CD8-positive, alpha-beta memory T cell (primary cell): ENCODE measurements at places on chromosomes 1 and 21. TPM values are rescaled to one million over a fixed set of nuclear protein-coding genes. Genes with fewer than 3 reads are reported as not detected.

CYP4Z1 gene
- total RNA-seq, result not detected

GRCh38 chr21:37128076-37128475, 55.0 kb downstream of the TTC3 start:
- H3K27me3 ChIP-seq, result no peaks in the 10 kb centered on the region
- H3K27ac ChIP-seq, result no peak overlapping the region
- DNase-seq, result no peak
- H3K4me3 ChIP-seq, result no peak overlapping the region

- no peaks in the 10 kb centered on the region for H3K27me3 ChIP-seq
- no peaks in the 10 kb centered on the region for H3K4me1 ChIP-seq
- H3K4me3 ChIP-seq, result no peak overlapping the region
- no peak overlapping the region for H3K27ac ChIP-seq
- DNase-seq, result no peak
- no peaks in the 10 kb centered on the region for H3K36me3 ChIP-seq
Measured at GRCh38 chr1:231800108-231800507, 173.5 kb downstream of the DISC1 start.

S100A7 gene
- total RNA-seq, result not detected

LRRC53 gene
- total RNA-seq, result not detected

PHLDA3 gene
- total RNA-seq, result 18.6 TPM

RIT1 gene
- 13.7 TPM for total RNA-seq

GPR37L1 gene
- total RNA-seq, result not detected

GRCh38 chr1:63861052-63861691, 87.4 kb downstream of the ROR1 start:
- no peak overlapping the region for H3K4me3 ChIP-seq
- H3K4me1 ChIP-seq, result no peaks in the 10 kb centered on the region
- no peak overlapping the region for H3K27ac ChIP-seq
- H3K27me3 ChIP-seq, result no peaks in the 10 kb centered on the region
- DNase-seq, result no peak
